ENCODE measurements at places on chromosomes 7 and 10.

DNA sequence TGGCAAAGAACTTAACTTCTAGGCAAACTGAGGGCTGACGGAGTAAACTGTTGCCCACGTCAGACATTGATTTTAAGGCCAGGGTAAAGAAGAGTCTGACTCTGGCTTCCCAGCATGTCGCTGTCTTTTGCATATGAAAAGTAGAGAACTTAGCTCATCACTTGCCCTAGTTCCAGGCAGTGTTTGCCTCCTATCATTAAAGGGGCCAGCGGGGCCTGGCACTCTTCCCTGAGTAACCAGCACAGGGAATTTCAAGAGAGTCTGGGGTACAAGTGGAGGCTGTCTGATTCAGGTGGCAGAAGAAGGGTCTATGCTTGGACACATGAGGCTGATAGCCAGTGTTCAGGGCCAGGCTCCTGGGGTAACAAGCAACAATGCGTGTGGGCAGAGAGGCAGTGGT is 4.8 kb downstream of the DENND2A start:
- no peak for DNase-seq

DNA sequence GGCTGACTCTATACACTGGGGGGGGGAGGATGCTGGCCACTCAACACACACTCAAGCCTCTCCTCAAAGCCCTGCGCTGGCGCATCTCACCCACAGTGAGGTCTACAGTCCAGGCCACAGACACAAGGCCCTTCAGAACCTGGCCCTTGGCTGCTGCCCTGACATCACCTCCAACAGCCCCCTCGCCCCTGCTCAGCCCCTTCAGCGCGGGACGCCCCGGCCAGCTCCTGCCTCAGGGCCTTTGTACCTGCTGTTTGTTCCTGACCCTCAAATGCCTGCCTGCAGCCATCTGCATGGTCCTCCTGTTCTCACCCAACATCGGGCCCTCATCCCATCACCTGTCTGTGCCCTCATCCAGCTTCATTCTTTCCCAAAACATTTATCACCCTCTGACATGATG is 572.6 kb downstream of the DNAJB6 start:
- DNase-seq: no peak

DNA sequence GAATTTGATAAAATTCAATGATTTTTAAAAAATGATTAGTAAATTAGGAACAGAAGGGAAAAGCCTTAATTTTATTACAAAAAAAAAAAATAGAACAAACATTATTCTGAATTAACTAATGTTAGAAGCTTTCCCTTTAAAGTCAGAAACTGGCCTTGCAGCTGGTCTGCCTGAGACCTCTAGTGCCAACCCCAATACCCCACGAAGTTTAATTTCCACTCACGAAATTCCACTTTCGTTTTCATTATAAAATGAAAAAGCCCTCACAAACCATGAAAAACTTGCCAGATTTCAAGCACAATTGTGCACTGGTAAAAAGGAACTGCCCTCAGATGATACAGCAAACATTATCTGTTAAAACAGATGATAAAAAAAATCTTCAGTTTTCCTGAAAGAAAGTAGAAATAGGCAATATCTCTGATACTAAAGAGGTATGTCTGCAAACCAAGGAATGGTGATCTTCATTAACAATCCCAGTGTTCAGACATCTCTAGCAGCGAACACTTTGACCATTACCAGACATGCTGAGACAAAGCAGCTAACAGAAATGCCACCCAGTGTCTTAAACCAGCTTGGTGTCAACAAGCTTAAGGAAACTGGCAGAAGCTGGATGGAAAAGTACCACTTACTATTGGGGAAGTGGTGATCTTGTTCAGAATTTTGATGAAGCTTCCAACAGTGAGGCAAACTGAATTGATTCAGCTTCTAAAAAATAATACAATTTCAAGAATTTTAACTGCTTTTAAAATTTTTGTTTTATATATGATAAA is 80.2 kb downstream of the PALS2 start:
- no peak for DNase-seq

- DNase-seq: no peak
Measured at GRCh38 chr7:156473476-156474240, 166.9 kb upstream of the RNF32 start.

- DNase-seq: no peak
Measured at GRCh38 chr7:39741942-39742623, 118.7 kb downstream of the RALA start.

- DNase-seq: peak; percentile 63
Measured at GRCh38 chr10:93816123-93816747, 58.5 kb downstream of the LGI1 start.

DNA sequence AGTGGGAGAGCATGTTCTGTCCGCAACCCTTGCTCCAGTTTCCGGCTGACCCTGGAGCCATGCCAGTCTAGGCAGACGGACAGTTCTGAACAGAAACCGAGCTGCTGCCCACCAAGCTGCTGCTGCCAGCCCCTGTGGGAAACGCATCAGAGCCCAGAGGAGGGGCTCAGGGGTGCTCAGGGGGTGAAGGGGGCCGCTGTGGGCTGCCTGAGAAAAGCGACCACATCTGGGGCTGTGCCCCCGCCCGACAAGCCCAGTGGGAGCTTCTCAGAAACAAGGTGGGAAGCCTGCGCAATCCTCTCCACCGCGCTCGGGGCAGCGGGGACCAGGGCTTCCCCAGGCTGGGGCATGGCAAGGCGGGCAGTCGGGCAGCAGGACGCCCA is 38.8 kb upstream of the CFAP46 start:
- no peak for DNase-seq

- DNase-seq: no peak
Measured at GRCh38 chr10:95306851-95307250, 16.0 kb upstream of the PDLIM1 start.

DNA sequence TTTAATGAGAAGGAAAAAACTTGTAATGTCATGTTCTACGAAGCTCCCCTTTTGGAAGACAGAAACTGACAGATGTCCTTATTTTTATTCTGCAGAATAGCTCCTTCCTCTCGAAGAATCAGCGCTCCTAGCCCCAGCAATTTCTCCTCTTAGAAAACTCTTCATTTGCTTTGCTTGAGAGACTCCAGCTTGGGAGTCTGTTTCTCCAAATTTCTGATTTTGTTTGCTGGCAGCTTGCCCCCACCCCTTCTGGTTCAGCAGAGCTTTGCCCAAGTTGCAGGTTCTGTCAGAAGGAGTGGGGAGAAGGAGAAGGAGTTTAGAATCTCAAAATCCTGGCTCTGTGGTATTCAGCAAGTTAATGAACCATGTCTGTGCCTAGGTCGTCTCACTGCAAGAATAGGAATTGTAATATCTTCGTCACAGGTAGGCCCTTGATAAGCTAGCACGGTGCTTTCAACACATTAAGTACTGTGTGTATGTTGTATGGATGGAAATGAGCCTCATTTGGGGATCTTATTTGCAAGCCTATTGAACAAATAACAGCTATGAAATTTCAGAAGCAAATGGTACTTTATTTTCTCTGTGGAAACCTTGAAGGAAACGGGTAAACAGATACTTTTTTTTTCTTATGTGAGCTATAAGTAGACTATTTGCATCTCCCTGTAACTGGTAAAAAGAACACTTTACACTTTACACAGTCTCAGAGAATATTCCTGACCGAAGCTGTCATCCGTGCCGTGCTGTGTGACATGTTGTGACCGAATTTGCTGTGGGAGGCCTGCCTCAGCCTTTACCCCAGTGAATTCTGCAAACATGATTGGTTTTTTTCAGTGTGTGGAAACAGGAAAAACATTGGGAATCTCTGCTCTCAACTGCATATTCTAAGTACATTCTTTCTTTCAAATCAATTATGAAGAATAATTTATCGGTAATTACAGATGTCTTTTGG is 290.9 kb downstream of the CAMK1D start:
- no peak for DNase-seq

DNA sequence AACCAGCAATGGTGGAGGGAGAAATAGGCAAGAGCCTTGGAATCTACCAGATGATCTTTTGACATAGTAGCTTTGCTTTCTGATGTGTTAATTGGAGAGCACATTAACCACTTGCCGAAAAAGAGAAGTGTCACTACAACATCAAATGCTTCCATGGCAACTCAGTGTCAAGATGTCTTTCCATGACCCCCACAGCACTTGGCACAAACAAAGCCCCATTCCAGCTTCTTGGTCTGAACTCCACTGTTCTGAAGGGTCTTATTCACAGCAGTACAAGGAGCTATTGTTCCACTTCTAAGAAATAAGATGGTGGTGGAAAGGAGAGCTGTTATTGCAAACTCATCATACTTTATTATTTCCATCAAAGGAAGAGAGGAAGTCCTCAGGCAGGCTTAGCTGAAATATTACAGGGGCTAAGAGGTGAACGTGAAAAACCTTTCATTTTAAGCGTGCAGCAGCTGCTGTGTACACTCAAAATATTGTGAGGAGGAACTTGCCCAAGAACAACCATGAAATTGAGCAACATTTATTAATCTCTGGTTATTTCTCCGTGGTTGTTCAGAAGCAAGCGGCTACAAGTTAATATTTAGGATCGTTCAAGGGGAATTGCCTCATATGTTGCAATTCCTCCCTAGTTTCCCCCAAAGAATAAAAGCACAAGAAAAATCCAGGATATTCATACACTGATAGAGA is 354.8 kb upstream of the CELF2 start:
- no peak for DNase-seq

- DNase-seq: no peak
Measured at GRCh38 chr10:99297033-99297432, 32.1 kb upstream of the CNNM1 start.

DNA sequence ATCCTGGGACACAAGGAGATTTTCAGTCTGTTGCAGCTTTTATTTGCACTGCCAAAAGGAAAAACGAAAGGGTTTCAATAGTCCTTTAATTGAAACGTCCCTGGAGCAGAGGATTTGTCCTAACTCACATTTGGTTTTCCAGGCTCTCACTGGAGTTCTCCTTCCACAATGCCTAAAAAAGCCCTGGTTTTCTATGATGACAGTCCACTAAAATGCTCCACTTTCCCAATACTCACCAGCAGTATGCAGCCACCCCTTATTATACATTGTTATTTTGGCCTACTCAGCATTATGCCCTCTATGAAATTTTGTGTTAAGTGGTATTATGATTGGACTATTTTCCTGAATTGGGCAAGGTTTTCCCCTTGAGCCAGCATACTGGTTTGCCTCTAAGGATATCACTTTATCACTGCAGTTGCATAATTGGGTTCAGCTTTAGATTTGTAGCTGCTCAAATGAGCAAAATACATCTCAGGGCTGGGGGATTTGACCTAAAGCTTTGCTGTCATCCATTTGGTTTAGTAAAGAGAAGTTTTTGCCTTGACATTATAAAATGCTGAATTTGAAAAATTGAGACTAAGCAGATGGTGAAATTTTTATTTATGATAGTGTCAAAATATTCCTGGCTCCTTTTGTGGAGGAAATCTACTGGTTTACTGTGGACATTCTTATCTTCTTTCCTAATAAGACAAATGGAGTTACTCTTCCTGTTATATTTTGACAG is 239.2 kb downstream of the RNLS start:
- no peak for DNase-seq

DNA sequence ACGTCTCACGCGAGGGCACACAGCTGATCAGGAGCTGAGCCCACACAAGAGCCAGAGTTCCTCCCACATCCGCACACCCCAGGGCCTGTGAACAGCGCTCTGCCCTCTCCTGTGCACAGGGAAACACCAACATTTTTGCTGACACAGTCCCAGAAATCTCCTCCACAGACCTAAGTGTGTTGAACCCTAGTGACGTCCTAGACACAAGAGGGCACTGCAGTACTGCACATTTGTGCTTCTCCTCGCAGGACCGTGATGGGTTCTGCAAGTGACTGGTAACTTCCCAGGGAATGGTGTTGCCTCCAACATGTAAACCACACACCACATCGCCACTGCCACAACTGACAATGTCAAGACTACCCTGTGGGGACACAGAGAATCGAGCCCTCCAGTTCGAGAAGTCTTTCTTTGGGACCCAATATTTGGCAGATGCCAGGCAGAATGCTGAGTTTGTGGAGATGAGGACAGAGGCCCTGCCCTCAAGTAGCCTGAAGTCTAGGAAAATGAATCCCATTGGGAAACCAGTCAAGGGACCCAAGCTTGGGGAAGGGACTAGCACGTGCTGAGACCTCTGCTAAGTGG is 170.3 kb downstream of the PAXIP1 start:
- DNase-seq: no peak

Measured in GM04504 (cell line).